NCI-H1694 (cell line): ENCODE measurements at places on chromosomes 1 and 21.

DNA sequence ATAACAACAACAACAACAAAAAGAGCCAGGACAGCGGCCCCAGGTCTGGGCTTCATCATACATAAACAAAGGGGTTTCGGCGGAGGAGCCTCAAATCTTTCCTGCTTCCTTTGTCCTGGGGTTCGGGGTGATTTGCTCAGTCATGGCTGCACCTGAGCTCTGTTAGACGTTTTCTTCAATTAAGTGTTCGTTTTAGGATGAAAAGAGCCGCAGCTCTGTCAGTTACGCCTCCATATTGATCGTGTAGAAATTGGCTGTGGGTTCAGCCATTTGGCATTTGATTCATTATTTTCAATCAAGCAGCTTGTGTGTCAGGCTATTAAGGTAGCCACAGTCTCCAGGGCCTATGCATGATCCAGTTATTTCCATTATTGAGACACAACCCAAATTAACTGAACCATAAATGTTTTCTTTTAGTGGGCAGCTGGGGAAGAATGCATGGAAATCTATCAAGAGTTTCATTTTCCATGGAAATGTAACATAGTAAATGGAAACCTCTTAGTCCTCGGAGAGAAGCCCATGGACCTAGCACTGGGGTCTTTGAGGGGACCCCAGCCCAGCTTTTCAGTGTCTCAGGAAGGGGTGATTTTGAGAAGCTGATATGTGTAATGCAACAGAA is 370.0 kb upstream of the C1orf174 start:
- DNase-seq: no peak

GRCh38 chr1:33931111-33931475 is 67.2 kb downstream of the HMGB4 start:
- DNase-seq: no peak

DNA sequence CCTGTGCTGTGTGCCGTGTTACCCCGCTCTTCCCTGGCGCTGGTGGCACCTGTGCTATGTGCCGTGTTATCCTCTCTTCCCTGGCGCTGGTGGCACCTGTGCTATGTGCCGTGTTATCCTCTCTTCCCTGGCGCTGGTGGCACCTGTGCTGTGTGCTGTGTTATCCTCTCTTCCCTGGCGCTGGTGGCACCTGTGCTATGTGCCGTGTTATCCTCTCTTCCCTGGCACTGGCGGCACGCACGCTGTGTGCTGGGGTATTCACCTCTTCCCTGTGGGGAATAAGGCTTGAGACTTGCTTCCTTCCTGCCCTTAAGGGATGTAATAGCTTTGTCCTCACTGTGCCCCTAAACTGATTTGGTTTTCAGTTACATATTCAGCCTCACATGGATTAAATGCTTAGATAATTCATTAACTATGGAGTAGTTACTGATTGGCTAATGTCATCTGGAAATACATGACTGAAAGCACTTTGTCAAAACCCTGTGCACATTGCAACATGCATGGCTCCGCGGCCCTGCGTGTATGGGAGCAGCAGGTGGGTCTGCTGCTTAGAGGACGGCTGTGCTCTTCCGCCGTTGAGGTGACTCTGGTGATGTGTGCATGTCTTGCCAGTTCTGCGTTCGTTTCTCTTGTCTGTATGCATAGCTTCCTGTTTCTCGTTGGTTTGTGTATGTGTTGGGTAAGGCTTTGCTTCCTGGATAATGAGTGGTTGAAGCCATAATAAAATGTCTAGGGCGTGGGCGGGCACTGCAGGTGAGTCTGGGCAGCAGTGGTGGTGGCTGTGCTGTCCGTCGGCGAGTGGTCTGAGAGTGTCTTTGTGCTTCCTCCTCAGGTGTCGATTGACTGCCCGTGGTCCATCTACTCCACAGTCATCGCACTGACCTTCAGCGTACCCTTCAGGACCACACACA is 17.9 kb upstream of the PWP2 start:
- DNase-seq: no peak

DNA sequence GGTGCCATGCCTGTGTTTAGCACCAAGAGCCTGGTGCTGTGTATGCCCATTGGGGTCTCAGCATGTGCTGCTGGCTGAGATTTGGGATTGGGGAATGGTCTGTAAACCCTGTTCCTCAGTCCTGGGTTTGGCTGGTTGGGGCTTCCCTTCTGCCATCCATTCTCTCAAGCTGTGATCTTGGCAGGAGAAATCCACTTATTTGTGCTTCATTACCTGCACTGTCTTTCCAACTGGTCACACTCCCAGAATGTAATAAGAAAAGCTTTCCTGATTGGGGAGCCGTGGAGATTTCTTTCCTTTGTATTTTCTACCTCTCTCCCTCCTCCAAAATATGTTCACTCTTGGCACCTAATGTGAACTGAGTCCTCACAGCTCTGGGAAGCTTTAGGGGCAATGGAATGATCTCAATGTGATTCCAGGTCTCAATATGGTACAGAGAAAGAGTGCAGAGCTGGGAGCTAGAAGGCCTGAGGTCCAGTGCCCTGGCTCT is 23.0 kb upstream of the KCNA10 start:
- DNase-seq: no peak

DNA sequence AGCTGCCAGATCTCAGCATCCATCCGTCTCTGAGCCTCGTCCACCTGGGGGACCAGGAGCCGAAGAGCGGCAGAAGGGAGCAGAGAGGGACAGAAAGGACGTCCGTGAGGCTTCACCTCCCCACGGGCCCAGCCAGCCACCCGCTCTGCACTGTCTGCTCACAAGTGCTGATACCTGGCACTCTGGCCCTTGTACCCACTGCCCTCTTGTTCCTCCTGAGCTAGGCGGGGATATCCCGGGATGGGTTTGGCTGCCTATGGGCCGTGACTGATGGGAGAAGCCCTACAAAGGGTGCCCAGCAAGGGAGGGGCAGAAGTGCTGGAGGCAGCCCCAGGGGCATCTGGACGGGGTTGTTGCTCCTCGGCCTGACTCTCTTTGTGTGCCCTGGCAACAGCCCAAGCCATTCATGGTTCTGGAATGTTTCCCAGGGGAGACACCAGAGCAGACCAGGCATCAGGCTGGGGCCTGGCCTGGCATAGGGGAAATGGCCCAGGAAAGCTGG is 57.6 kb downstream of the LDLRAD2 start:
- peak; percentile 38 for DNase-seq

GRCh38 chr1:15997637-15998280 is 6.3 kb upstream of the SRARP start:
- no peak for DNase-seq

DNA sequence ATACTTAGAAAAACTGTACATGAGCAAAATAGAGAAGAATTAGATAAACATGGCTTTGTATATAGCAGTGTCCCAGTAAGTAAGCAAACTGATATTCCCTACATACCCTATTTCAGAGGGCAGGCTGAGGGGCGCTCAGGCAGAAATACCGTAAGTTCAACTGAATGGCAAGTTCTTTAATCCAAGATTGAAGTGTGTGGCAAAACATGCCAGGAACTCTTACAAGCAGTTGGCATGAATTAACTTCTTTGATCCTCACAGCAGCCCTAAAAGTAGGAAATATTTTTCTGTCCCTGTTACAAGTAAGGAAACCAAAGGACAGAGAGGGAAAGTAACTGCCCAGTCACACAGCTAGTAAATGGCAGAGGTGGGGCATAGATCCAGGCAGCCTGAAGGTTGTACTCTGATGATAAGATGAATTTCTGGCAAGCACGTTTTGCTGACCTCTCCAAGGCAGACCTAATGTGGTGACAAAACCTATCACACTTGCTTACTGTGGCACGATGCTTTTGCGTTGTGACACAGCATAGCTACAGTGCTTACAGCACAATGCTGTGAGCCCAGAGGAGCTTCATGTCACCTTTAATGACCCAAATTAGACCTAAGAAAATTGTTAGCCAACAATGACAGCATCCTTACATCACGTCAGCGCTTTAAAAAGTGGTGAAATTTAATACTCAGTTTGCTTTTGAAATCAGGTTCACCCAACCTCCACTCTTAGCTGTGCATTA is 35.0 kb upstream of the THEM4 start:
- DNase-seq: no peak
